Mucosa of gallbladder (tissue), 1 donor: ENCODE measurements at places on chromosomes 12 and 14.
A peak's percentile ranks its signal among the peaks of the same experiment; 100 is the strongest.

DNA sequence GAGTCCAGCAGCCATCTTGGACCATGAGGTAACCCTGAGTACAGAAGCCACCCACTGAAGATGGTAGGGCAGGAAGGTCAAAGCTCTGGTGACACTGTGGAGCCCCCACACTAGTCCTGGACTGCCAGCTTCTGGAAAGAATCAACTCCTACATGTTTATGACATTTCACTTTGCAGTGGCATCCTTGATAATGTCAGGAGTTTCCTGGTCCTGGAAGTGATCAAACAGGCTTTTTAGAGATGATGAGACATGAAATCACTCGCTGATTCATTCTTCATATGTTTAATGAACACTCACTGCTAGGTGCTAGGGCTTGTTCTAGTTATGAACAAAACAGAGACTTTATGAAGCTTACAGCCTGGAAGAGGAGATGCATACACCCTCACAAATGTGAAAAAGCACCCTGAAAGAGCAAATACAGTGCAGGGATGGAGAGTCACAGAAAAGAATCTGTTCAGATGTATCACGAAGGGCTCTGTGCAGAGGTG lies 15.8 kb upstream of the HNF1A start:
- DNase-seq = no peak

GRCh38 chr12:52627395-52628110 lies 9.2 kb upstream of the KRT73 start:
- DNase-seq = no peak

GRCh38 chr12:116535241-116535640 lies 23.9 kb upstream of the MAP1LC3B2 start:
- no peak for DNase-seq

DNA sequence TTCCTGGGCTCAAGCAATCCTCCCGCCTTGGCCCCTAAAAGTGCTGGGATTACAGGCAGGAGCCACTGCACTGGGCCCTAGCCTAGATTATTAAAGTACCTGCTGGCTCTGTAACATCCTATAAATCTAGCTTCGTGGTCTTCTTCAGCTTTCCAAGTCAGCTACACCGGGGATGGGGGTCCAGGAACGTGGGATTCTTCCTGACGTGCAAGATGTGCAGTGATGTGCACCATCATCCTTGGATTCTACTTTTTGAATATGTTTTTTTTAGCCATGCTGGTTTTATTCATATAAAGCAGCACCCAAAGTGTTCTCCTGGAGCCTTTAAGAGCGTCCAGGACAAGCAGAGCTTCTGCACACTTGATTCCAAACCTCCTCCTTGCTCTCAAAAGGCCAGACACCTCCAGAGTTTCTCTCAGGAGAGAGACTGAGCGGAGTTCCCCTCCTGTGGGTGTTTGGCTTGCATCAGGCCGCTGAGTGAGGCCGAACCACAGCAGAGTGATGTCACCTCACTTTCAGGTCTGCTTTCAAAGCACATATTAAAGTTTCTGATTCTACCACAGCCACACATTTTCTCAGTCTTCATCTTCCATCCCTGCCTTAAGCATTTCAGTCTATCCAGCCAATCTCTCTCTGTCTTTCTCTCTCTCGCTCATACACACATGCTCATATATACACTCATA lies 33.4 kb downstream of the VCPKMT start:
- no peak for DNase-seq

DNA sequence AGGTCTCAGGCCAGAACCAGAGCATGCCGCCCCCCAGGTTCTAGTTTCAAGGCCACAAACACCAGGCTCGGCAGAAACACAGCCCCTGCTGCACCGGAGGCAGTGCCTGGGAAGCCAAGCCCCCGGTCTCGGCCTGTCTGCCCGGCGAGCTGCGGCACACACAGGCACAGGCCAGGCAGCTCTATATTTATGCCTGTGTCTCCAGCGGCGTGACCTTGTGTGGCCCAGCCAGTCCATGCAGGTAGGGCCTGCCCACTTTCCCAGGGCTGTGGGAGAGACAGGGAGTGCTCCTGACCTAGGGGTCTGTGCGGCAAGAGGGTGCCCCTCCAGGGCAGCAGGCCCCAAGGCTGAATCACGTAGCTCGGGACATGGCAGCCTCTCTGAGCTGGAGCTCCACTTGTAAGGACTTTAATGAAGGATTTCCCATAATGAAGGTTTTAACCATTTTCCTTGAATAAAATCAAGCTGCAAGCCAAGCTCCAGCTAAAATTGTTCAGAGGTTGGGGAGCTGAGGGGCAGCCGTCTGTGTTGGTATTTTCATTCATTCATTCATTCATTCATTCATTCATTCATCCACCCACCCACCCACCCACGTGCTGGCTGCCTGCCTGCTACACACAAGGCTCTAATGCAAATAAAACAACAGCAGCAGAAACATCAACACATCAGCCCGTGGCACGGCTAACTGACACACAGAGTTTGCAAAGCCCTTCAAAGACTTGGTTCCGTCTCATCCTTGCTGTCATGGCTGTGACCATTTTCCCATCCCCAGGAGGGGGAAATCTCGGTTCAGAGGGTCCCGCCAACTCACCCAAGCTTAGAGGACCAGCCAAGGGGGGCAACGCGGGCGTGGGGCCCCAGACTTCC lies 92.0 kb downstream of the RFLNA start:
- DNase-seq = no peak

GRCh38 chr12:57126061-57126460 lies 2.2 kb upstream of the LRP1 start:
- DNase-seq = no peak

GRCh38 chr14:70964492-70964891 lies 57.2 kb downstream of the PCNX1 start:
- DNase-seq = no peak

DNA sequence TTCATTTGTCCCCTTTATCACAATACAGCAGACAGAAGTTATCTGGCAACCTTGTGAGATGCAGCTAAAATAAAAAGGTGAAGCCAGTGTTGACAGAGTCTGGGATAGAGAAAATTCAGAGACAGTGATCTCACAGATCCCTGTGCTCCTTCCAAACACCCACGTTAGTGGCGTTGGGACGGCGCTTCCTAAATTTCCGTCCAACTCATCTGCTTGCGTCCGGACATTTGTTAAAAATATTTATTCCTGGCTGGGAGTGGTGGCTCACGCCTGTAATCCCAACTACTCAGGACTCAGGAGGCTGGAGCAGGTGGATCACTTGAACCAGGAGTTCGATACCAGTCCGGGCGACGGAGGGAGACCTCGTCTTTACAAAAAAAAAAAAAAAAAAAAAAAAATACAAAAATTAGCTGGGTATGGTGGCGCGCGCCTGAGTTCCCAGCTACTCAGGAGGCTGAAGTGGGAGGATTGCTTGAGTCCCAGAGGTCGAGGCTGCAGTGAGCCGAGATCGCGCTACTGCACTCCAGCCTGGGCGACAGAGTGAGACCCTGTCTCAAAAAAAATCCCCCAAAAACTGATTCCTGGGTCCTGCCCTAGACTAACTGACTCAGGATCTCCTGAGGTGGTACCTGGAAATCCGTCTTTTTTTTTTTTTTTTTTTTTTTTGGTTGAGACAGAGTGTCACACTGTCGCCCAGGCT lies 708 bp upstream of the TCTN1 start:
- DNase-seq = no peak

DNA sequence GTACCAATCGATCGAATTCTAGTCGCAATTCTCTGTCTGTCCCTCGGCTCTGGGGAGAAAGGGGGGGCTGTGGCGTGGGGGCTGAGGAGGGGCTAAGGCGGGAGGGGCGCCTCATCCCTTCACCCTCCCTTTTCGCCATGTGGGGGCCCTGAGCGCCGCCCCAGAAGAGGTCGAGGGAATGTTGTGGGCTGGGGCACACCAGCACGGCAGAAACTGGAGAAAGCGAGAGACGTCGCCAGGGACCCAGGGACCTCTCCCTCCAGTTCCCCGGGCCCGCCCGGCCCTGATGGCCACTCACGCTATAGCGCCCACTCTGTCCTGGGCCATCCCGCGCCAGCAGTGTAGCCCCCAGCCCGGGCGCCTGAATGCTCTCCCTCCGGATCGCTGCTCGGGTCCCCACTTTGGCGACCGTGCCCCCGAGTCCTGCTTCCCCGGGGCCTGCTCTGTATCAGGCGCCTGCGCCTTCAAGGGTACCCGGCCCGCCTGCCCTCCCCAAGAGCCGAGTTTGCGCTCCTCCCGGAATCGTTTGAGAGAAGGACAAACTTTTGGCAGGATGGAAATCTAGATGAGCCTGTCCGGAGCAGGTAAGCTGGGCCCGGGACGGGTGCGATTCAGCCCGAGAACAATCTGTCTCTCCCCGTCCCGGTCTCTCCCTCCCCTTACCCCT lies 62.6 kb downstream of the SMUG1 start:
- peak; percentile 26 for DNase-seq

GRCh38 chr12:67671419-67671818 lies 22.9 kb downstream of the DYRK2 start:
- DNase-seq = no peak

- DNase-seq = no peak
Observed at GRCh38 chr14:75800792-75801191, 139.7 kb downstream of the TTLL5 start.

DNA sequence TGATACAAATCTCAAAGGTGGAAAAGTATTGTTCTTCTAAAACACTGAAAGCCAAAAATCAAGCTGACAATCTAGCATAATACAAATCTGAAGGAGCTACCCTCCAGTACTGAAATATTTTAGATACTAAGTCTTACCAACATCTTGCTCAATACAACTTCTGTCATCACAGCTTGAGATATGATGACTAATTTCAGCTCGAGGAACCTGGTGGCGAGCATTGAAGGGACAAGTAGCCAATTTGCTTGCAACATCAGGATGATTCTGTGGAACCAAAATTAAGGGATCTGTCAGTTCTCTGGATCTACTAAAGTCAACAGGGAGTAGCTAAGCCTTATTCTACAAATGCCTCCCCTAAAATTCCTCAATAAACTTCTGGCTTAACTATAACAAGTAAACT lies 10.4 kb downstream of the GTSF1 start:
- DNase-seq = no peak

- DNase-seq = no peak
Observed at GRCh38 chr12:24966951-24967564, 18.2 kb upstream of the BCAT1 start.

DNA sequence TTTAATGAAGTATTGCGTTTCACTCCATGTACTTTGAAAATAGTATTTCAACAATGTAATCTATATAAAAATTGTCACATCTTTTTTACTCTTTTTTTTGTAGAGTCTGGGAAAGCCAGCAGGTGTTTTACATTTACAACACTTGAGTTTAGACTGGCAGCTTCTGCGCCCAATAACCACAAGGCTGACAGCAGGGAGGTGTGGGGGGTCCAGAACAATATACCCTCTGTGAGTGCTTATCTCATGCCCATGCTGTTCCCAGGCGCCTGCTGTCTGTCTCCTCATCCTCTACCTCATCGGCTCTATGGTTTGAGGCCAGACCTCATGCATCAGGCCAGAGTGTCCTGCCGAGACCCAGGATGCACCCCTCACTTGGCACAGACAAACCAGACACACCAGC lies 24.9 kb downstream of the FBRSL1 start:
- no peak for DNase-seq

DNA sequence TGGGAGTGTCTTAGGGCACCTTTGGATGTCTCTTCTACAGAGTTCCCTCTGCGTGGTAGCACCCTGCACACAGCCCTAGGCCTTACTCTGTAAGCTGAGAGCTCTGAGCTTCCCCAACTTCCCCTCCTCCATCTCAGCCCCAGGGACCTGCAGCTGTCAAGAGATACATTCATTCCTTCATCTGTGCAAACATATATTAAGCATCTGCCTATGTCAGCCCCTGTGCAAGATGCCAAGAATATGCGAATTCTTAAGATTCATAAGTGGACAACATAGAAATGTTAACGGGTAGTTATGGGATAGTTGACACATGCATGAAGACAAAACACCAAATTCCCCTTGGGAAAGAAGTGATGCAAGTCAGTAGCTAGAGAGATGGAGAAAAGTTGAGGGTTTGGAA lies 190.8 kb downstream of the SLC41A2 start:
- no peak for DNase-seq

- no peak for DNase-seq
Observed at GRCh38 chr12:84599539-84599938, 313.1 kb downstream of the SLC6A15 start.

DNA sequence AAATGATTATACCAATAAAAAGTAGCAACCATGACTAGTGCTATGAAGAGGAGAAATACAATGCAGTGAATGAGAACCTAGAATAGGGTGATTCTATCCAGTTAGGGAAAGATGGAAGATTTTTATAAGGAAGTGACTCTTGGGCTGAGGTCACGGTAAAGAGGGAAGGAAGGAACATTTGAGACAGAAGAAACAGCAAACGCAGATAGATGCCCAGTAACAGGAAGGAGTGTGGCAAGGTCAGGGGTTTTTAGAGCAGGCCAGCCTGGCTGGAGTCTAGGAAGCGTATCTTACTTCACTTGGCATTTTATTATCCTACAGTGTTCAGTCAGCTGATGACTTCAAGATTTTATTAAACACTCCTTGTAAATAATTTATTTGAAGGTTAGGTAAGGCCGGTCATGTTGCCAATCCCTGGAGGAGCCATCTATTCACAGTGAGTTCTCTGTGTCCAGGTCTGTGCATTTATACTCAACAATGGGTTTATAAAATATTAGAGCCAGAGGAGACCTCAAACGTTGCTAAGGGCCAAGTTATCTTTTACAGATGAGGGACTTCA lies 170.6 kb downstream of the PRKCH start:
- no peak for DNase-seq

DNA sequence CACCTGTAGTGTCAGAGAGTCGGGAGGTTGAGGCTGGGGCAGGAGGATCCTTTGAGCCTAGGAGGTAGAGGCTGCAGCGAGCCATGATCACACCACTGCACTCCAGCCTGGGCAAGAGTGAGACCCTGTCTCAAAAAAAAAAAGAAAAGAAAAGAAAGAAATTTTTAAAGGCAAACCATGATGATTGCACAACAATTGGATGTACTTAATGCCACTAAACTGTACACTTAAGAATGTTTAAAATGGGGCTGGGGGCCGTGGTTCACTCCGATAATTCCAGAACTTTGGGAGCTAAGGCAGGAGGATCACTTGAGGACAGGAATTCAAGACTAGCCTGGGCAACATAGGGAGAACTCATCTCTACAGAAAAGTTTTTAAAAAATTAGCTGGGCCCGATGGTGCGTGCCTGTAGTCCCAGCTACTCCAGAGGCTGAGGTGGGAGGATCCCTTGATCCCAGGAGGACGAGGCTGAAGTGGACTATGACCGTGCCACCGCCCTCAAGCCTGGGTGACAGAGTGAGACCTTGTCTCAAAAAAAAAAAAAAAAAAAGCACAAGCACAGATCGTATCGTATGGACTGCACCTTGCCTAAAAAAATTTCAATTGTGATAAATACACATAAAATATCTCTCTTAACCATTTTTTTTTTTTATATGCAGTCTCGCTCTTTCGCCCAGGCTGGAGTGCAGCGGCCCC lies 32.7 kb downstream of the JAG2 start:
- DNase-seq = no peak

DNA sequence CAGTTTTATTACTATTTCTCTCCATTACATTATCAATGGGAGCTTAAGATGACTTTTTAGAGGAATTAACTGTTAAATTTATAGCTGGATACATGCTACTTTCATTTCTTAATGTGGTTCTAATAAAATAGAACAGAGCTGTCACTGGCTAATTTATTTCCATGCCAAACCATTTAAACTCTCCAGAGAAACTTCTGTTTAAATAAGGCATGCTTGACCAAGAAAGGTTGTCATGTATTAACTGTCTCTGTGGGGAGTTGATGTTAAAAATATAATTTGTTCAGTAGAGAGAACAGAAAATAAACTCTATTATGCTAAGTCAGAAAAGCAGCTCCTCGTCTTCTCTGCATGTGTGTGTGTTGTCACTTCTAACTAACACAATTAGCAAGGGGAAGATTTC lies 447.4 kb downstream of the SLC16A7 start:
- no peak for DNase-seq

- DNase-seq = no peak
Observed at GRCh38 chr14:65833267-65833880, 420.8 kb downstream of the FUT8 start.
